ENCODE measurements at places on chromosomes 3 and 15. TPM values are rescaled to one million over a fixed set of nuclear protein-coding genes. Genes with fewer than 3 reads are reported as not detected.
A peak's percentile ranks its signal among the peaks of the same experiment; 100 is the strongest.

DNA sequence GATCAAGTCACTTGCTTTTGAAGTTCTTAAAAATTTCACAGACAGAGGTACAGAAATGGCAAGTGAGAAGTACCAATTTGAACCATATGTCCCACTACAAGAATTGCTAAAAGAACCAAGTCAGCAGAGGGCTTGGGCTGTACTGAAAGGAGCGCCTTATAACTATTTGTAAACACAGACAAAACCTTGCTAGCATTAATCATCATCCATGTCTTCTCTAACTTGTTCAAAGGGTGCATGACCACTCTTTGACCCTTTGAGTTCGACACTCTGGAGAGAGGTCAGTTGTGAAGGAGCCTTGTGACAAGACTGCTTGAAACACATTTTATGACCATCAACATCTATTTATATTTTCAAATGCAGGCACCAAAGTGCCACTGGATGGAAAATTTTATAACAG is 191.7 kb downstream of the PDZRN3 start:
- DNase-seq, result no peak

- no peak for DNase-seq
Measured at GRCh38 chr3:197021729-197022404, 7.8 kb downstream of the MELTF start.

DNA sequence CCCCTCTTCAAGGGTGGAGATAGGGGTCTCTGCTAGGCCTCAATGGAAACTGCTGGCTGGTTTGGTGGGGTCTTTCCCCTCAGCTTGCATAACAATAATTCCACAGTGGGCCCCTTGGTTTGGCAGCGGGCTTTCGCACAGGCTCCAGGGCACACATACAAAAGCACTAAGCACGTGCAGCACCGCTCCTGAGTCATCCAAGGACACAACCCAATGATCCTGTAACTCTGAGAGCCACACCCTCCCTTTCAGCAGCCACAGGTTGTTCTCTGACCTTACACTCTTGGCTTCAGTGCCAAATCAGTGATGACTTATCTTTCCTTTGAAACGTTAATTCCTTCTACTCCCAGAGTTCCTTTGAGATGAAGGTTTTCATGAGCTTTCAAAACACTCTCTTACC is 41.7 kb downstream of the DAPK2 start:
- DNase-seq, result peak; percentile 59

DNA sequence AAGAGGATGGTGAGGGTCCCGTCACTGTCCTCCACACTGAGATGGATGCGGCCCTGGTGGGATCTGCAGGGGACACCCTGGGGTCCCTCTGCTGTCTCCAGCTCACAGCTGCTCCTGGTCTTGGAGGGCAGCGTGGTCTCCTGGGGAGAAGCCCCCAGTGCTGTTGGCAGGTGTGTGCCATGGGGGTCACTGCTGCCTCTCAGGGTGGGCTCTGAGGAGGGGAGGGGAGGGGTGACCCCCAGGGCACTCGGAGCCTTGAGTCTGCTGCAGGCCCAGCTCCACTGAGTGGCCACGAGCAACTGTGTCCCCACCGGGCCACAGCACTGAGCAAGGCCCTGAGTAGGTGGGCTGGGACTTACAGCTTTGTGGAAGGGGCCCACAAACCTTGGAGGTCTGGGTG is 34.7 kb downstream of the KLHL25 start:
- DNase-seq, result peak; percentile 51

DNA sequence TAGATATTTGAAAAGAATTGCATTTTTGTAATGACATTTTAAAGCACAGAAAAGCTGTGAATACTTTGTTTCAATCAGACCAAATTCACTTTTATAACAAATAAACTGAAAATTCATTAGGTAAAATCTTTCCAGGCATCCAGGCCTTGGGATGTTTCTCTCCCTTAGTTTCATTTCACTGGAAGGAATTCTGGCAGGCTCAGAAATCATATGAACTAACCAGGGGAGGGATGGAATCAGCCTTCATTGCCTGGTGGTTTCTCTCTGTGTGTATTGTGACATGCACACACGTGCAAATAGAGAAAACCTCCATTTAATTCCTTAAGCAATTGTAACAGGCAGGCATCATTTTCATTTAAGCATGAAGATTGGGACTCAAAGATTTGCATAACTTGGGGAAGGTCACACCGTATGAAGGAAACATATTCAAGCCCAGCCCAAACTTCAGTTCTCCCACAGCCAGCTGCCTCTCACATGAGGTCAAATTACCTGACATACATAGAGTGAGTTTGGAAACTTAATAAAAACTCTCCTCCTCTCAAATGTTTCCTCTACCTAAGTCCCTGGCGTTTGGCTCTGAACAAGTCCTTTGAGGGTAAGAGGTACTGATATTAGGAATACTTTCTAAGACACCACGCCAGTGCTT is 376.1 kb upstream of the MCTP2 start:
- DNase-seq, result no peak

GRCh38 chr3:48851407-48851806 is 3.7 kb upstream of the PRKAR2A start:
- no peak for DNase-seq

DNA sequence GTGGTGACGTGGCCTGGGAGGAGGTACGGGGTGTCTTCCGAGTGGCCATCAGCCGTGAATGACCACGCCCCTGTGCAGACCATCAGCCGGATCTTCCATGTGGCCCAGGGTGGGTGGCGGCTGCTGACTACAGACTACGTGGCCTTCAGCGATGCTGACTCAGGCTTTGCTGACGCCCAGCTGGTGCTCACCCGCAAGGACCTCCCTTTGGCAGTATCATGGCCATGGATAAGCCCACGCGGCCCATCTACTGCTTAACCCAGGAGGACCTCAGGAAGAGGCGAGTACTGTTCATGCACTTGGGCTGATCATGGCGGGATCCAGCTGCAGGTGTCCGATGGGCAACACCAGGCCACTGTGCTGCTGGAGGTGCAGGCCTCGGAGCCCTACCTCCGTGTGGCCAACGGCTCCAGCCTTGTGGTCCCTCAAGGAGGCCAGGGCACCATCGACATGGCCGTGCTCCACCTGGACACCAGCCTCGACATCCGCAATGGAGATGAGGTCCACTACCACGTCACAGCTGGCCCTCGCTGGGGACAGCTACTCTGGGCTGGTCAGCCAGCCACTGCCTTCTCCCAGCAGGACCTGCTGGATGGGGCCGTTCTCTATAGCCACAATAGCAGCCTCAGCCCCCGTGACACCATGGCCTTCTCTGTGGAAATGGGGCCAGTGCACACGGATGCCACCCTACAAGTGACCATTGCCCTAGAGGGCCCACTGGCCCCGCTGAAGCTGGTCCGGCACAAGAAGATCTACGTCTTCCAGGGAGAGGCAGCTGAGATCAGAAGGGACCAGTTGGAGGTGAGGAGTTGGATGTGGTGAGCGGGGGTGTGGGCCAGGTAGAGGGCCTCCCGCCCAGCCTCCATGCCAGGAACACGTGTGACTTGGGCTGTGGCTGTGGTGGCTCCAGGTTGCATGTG is 178.4 kb downstream of the TBC1D2B start:
- peak; percentile 42 for DNase-seq

CADM2 gene
- total RNA-seq, result 0.06 TPM

C3orf33 gene
- 1.3 TPM for total RNA-seq

ZMYND10 gene
- 0.50 TPM for total RNA-seq
